ENCODE measurements at places on chromosomes 5 and 9.

DNA sequence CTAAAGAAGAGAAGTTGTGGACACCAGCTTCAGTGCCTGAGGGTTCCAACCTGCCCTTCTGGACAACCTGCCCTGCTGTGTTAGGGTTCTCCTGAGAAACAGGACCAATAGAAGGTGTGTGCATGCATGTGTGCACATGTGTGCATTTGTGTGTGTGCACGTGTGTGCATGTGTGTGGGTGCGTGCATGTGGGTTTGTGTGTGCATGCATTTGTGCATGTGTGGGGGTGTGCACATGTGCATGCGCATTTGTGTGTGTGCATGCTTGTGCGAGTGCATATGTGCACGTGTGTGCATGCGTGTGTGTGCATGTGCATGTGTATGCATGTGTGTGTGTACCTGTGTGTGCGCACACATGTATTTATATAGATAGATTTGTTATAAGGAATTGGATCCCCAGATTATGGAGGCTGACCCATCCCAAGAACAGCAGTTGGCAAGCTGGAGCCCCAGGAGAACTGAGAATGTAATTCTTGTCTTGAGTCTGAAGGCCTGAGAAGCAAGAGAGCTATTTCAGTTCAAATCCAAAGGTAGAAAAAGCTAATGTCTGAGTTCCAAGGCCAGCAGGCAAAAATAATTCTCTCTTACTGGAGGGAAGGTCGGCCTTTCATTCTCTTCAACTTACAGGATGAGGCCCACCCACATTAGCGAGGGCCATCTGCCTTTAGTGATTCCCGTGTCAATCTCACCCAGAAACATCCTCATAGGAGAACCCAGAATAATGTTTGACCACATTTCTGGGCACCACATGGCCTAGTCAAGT, 62.9 kb upstream of the SYNPO start:
- no peak for DNase-seq

- no peak for DNase-seq
These were observed 132.0 kb downstream of the MLLT3 start for GRCh38 chr9:20490246-20490834.

DNA sequence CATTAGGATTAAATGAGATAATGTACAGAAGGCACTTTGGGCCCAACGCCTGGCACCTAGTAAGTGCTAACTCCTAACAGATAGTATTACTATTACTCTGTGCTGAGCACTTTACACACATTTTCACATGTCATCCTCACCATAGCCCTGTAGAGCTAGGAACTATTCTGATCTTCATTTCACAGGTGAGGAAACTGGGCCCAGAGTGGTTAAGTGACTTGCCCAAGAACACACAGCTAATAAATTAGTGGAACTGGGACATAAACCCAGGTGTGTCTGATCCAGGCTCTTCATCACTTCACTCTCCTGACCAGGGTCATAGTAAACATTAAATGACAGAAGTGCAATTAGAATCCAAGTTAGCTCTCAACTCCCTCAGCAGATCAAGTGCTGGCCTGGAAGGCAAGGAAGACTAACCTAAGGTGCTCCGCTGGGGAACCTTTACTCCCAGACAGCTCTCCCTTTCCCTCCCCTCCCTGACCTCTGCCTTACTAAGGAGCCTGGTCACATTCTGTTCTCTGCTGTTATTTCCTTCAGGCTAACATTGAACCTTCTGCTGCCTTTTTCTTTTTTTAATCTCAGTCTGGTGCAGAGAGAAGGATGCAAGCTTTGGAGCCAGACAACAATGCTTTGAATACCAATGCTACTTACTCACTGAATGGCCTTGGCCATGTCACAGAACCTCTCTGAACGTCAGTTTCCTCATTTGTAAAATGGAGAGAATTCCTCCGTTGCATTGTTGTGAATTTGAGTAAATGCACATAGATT, 4.1 kb upstream of the ADRA1B start:
- DNase-seq = peak; percentile 56

DNA sequence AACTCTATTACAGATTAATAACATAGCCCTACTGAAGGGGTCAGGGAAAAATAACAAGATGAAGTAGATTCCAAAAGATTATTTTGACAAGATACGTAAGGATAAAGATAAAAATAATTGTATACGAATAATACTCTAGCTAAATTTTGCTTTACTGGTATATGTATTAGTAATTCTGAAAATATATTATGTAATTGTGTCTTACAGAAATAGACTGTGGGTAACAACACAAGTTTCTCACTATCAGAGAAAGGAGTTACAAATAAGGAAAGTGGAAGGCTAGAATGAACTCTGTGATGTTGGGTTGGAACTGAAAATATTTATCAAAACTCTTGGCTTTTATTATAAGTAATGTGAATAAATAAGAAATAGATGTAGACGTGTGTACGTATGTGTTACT, 26.6 kb upstream of the TUSC1 start:
- DNase-seq = no peak

- DNase-seq = no peak
These were observed 183.0 kb downstream of the GLIS3 start for GRCh38 chr9:4116723-4117460.

DNA sequence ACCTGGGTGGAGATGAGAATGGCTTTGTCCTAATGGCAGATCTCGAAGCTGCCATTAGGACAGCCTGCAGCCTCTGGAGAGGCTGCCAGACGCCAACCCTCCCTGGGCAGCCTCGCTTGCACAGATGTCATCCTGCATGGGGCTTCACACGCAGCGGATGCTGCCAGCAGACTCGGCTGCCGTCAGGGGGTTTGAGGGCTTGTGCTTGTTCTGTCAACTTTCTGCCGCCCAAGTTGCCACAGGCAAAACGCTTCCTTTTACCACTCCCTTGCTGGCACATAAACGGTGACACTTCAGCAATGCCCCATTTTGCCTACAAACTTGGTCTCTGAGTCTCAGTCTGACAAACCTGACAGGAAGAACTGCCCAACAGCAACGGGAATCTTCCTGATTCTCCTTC, 24.7 kb downstream of the DAP start:
- no peak for DNase-seq

DNA sequence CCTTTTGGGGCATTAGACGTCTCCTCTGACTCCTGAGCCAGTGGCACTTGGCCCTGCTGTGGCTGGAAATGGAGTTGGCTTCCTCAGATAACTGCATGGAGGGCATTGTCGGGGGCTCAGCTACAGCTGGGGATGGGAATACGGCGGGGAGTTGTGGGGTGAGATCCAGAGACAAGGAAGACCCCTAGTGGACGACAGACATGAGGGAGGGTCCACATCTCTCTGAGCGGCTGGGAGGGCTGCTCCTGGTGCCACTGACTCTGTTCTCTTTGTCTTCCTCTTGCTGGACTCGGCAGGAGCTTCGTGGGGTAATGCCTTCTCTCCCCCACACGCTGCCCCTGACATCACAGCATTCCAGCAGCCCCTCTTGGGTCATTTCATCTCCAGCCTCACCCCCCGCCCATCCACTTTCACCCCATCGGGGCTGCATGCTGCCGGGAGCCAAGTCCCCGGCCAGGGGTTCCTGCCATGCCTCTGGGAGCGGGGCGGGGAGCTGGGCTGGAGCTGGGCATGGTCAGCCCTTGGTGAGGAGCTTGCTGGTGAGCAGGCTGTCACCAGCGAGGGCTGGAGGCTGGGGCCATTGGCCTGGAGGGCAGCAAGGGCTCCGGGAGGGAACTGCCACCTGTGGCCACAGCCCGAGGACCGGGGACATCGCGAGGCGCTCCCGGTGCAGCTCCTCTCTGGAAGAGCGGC, 172.3 kb downstream of the CACNA1B start:
- DNase-seq = no peak

DNA sequence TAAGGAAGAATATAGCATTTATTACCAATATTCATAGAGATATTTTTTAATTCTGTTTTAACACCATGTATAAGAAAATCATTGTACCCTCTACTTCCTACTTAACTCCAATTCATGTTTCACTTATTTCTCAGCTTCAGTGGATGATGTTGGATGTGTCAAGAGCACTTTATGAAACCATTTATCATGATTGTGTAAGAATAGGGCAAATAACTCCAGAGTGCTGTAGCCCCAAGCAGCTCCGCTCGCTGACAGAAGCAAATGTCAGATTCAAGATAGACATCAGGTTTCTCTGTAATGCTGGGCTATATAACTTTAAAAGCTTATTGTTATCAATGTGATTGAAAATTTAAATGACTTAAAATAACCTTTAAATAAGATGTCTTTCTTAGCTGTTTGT, 50.4 kb downstream of the MAST4 start:
- no peak for DNase-seq

GRCh38 chr5:77991084-77991483, 214.9 kb upstream of the TBCA start:
- DNase-seq = no peak

GRCh38 chr9:135254176-135255032, 166.9 kb downstream of the OLFM1 start:
- DNase-seq = no peak

GRCh38 chr5:123448017-123448617, 24.9 kb upstream of the CEP120 start:
- DNase-seq = no peak

DNA sequence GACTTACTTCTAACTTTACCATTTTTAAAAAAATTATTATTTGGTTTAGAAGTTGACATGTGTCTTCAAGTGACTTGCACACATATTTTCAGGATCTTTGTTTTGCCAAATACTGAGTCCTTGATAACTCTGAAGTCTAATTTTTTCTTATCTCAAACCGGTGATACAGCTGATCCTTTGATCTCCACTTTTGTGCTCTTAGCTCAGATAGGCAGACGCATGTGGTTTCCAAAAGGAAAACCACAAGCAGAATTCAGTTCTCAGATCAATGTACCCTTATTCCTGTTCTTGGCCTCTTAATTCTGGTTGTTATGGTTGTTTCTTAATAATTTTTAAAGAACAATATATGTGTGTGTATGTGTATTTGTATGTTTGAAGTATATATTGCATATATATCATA, 238.3 kb upstream of the EDIL3 start:
- no peak for DNase-seq

DNA sequence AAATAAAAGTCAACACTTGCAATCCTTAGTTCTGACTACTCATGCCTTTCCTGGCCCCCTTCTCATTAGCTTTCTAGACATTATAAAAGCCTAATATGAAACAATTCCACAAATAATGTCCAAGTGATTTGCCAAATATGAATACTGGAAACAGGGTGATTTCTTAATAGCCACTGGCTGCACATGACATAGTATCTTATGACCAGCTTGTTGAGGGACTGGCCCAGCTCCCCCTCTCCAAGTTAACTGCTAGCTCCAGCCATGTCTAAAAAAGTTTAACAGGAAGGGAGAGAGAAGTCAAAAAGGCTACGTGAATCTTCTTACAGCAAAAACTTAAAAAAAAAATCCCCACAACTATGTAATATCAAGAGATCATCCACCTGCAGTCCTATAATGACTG, 1.5 kb downstream of the CERT1 start:
- peak; percentile 33 for DNase-seq

DNA sequence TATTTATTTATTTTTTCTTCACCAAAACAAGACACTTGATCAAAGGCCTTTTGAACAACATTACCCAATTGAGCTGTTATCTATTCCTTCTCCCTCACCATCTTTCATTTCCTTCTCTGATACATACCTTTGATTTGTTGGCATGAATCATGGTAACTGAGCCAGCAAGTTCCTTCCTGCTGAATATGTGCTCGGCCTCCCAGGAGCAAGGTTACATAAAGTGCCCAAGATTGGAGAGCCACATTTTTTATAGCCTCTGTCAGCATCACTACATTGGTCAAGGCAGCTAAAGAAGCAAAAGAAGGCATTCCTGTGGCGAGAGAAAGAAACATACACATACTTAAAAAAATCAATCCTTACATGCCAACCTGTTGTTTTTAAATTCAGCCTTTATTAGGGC, 369.6 kb downstream of the CYLC2 start:
- DNase-seq = peak; percentile 93

- DNase-seq = peak; percentile 50
These were observed 22.2 kb upstream of the GLDC start for GRCh38 chr9:6667633-6668280.

GRCh38 chr5:34415559-34416198, 240.4 kb upstream of the RAI14 start:
- no peak for DNase-seq

DNA sequence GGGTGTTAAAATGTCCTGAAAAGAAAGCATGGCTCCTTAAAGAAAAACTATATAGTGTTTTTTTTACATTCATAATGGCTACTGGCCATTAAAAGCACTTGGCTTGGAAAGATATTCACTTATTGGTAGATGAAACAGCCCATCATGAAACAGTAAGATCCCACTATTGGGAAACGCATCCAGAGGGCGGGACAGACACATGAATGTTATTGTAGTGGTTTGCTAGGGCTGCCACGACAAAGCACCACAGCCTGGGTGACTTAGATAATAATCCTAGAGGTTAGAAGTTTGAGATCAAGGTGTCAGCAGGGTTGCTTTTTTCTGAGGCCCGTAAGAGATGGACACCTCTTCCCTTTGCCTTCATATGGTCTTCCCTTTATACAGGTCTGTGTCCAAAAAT, 139.4 kb upstream of the ANKH start:
- no peak for DNase-seq

DNA sequence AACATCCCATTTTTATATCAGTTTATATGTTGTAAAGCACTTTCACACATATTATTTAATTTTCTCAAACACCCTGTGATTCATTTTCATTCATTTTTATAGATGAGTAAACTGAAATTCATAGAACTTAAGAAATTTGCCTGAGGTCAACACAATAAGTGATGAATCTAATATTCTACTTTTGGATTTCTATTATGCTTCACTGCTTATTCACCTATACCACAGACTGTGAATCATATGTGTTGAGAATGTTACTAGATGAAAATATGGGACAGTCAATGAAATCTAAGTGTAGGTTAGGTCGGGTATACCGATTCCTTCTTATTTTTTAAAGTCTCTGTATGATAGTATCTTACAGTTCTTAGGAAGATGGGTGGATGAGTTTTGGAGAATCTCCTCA, 24.8 kb downstream of the CDC37L1 start:
- DNase-seq = no peak

GRCh38 chr9:125411171-125411756, 149.6 kb downstream of the GAPVD1 start:
- DNase-seq = no peak

DNA sequence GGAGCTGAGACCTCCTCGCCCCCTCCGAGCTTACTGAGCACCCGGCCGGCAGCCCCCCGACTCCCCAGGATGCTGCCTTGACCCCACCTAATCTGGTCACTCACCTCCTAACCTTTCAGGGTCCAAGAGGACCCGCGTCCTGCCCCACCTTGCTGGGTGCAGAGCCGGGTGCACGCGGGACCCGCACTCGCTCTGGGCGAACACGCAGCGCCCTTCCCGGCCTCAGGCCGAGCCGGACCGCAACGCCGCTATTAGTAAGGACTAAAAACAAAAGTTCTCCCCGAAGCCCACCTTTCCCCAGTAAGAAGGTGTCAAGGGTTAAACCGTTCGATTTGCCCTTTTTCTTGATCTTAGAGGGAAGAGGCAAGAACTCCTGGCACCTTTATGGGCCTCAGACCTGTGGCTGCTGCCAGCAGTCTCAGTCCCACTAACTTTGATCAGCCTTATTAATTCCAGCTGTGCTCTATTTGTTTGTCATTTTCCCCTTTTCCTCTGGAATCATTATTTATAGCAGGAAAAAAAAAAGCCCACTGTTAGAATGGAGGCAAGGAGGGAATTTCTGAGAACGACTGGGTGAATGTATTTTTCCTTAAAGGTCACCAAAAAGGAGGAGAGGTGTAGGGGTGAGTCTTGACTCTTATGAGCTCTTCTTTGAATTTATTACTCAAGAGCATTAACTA, 10.5 kb downstream of the IRX2 start:
- DNase-seq = no peak

- DNase-seq = no peak
These were observed 4.3 kb upstream of the FYB1 start for GRCh38 chr5:39223565-39224156.

All from HT1080 (cell line).